ENCODE measurements at places on chromosomes 1 and 21.
A peak's percentile ranks its signal among the peaks of the same experiment; 100 is the strongest.

GRCh38 chr1:223712194-223712849 is at the start of gene CAPN2:
Gene CAPN2 (plus strand): TSS chr1:223712539. CDS start chr1:223712641, 102 bp downstream.
- DNase-seq: no peak

GRCh38 chr1:25854554-25854953 is 4.7 kb downstream of the AUNIP start:
- no peak for DNase-seq

- DNase-seq: no peak
Measured at GRCh38 chr1:162276493-162276892, 100.2 kb downstream of the SPATA46 start.

DNA sequence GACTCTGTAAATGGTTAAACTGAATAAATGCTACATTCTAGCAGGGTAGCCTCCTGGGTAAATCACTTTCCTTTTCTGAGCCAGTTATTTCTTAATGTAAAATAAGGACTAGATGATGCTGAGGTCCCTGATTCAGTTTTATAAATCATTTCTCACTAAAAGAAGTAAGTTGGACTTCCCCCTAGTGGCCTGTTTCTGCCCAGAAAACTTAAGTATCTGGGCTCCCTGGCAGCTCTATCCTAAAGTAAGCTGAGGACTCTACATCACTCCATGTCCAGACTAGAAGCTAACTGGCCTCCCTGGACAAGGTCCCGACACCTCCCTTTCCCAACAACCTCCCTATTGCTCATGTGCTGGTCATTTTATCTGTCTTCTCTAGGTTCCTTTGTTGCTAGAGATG is 3.0 kb downstream of the GPN2 start:
- no peak for DNase-seq

- no peak for DNase-seq
Measured at GRCh38 chr1:37940299-37940947, 6.4 kb downstream of the INPP5B start.

DNA sequence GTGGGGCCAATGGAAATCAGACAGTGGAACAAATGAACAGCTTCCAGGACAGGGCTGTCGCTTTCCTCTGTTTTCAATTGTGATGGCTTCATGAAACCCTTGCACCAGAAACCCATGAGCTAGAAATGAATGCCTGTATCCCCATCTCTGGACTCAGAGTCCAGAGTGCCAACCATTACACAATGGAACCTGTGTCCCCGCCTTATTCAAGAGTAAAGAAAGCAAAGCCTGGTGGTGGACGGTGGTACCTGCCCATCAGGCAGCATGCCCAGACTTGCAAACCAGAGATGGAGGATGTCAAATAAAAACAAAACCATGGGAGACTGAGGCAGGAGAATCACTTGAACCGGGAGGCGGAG is 4.4 kb upstream of the CAPN2 start:
- DNase-seq: no peak

GRCh38 chr1:54273795-54274163 is 73.8 kb downstream of the MRPL37 start:
- no peak for DNase-seq

- no peak for DNase-seq
Measured at GRCh38 chr1:77356136-77356535, 74.3 kb downstream of the AK5 start.

GRCh38 chr1:162371611-162372010 is 5.0 kb downstream of the SPATA46 start:
- DNase-seq: no peak

- DNase-seq: peak; percentile 47
Measured at GRCh38 chr21:45640888-45641479, 2.5 kb upstream of the PCBP3 start.

GRCh38 chr1:185139246-185139645 is 17.5 kb downstream of the TRMT1L start:
- DNase-seq: no peak

- DNase-seq: no peak
Measured at GRCh38 chr1:62064829-62065407, 129.7 kb upstream of the L1TD1 start.

DNA sequence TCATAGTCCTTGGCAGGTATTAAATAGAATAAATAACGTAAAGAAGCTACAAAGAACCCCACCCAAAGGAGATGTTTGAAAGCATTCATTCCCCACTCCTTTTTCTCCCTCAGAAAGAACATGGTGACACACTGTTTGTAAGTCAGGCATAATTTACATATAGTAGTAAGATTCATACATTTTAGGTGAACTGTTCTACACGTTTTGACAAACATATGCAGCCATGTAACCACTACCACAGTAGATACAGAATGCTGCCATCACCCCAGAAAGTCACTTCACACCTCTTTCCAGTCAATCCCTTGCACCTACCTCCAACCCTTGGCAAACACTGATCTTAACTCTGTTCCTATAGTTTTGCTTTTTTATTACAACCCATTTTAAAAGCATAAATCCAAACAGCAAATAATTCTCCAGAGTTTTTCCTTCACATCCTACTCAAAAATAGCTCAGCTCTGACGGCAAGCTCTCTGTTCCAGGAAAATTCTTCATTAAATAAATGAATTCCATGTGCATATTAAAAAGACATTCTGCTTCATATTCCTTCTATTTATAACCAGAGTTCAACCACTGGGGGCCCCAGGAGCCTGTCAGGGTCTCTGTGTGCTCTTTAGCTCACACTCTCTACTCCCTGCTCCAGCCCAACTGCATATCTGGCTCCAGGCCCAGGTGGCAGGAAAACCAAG is 258.8 kb downstream of the PLPP3 start:
- no peak for DNase-seq

GRCh38 chr1:47732489-47732888 is 264.7 kb downstream of the TRABD2B start:
- DNase-seq: no peak

GRCh38 chr1:30024411-30025195 is 698.8 kb downstream of the MATN1 start:
- no peak for DNase-seq

- no peak for DNase-seq
Measured at GRCh38 chr1:220843481-220844011, 35.7 kb upstream of the HLX start.

DNA sequence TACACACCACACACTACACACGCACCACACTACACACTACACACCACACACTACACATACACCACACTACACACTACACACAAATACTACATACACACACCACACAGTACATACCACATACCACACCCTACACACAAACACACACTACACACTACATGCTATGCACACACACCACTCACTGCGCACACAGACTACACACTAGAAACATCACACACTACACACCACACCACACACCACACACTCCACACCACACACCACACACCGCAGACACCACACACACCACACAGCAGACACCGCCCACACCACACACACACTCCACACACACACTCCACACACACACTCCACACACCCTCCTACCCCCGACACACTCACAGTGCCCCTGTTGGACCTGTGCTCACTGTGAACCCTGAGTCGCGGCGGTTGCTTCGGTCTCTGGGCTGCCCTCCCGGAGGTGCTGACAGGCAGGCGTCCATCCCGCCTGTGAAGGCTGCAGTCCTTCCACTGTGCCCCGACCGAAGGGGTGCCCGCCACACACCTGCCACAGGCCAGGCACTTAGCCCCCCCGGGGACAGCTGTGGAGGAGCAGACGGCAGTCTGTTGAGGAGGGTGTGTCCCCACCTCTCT is 21.4 kb downstream of the TFF3 start:
- DNase-seq: no peak

- DNase-seq: no peak
Measured at GRCh38 chr1:235980976-235981375, 83.9 kb downstream of the NID1 start.

- no peak for DNase-seq
Measured at GRCh38 chr21:43958364-43959158, 53.5 kb upstream of the TRAPPC10 start.

GRCh38 chr1:160367934-160368923 is 1.4 kb downstream of the NHLH1 start:
- DNase-seq: no peak

- no peak for DNase-seq
Measured at GRCh38 chr1:71270394-71270915, 189.6 kb upstream of the ZRANB2 start.
